ENCODE measurements at places on chromosomes 11 and 22.

- no peak for DNase-seq
Observed at GRCh38 chr11:22681281-22681812, 14.9 kb downstream of the GAS2 start.

DNA sequence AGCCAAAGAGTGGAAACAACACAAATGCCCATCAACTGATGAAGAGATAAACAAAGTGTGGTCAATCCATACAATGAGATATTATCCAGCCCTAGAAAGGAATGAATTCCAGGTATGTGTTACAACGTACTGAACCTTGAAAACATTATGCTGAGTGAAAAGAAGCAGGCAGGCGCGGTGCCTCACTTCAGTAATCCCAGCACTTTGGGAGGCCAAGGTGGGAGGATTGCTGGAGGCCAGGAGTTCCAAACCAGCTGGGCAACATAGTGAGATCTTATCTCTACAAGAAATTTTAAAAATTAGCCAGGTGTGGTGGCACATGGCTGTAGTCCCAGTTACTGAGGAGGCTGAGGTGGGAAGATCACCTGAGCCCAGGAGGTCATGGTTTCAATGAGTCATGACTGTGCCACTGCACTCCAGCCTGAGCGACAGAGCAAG lies 24.6 kb upstream of the TESMIN start:
- DNase-seq: peak; percentile 18

DNA sequence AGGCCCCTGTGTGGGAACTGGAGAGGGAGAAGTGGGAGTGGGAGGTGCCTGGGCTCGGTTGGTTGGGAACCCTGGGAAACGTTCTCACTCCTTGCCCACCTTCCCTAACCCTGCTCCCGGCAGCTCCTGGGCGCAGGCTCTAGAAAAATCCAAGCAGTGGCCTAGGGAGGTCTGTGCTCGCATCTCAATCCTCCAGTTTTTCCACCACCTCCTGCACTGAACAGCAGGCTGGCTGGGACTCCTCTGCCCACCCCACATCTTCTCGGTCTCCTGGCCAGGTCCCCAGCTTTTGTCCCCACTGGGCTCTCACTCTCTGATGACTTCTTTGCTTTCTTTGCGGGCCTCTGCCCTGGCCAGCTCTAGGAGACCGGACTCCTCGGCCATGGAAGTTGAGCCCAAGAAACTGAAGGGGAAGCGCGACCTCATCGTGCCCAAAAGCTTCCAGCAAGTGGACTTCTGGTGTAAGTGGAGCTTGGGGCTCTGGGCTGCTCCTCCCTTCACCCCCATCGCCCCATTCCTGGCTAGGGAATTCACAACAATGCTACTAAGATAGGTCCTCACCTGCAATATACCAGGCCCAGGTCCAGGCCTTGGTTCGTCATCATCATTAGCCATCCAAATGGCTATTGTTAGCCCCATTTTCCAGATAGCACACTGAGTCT lies 35.6 kb downstream of the PRDM11 start:
- DNase-seq: no peak

DNA sequence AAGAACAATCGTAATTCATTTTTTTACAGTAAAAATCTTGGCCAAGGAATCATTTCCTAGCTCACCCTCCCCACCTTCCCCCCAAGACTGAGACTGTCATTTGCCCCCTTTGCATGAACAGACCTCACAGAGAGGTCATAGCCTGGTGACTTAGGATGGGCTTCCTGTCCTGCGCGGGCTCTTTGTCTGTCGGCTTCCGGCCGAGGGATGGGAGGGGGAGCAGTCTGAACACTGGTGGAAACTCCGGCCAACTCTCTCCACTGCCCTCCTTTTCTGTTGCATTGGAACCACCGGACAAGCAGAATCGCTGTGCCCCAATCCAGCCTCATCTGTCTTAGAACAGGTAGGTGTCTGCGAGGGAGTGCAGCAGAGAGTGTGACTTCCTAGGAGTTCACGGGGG lies 41.7 kb downstream of the TEAD1 start:
- no peak for DNase-seq

GRCh38 chr22:26023104-26023775 lies 146.0 kb upstream of the SEZ6L start:
- no peak for DNase-seq

DNA sequence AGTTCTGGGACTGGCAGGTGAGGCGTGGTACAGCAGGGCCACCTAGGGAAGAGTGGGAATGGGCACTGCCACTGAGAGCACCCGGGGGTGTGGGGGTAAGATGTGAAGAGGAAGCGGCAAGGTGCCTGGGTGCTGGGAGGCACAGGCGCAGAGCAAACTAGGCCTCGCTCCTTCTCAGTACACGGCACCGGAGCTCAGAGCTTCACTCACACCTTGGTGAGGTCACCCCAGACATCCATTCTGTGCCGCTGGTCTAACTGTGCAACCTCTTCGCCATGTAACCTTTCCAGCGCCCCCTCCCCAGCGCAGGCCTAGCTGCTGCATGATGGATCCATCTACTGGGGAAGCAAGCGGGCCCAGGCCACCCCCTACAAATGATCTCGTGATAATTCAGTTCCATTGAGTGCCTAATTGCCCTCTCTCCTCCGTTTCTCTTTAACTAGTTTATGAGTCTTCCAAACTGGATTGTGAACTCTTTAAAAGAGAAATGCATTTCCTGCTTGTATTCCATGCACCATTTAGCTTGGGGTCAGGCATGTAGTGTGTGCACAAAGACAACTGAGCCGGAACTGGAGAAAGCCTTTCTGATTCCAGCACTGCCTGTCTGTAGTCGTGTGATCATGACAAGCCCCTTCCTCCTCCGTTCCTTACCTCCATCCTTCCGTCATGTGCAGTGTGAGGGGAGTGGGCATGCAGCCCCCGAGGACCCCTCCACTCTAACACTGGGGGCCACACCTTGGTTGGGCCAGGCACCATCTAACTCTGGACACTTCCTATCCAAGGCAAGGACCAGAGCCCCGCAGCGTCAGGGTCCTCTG lies 1475.2 kb downstream of the TBC1D22A start:
- no peak for DNase-seq

All from HCT116 (cell line).